ENCODE measurements at places on chromosomes 2 and 18.

GRCh38 chr2:29114946-29115609 is at the start of gene CLIP4:
Gene CLIP4 (plus strand): TSS chr2:29115415. CDS start chr2:29121389, 5,974 bp downstream.
- DNase-seq = peak; percentile 83

DNA sequence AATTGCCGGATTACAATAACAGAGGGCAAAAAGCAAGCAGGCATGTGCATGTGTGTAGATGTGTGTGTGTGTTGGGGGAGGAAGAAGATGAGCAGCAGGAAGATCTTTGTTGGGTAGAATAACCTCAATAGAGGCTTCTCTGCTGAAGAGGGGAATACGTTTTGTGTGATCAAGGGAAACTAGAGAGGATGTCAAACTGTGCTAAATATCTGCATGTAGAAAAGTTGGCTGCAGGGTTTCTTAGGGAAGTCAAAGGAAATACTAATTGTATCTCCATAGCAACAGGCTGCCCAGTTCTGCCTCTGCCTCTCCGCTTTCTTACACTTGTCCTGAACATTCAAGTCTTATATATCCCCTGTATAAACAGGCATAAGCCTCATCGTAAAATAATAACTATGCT is 190.1 kb upstream of the RND3 start:
- DNase-seq = no peak

DNA sequence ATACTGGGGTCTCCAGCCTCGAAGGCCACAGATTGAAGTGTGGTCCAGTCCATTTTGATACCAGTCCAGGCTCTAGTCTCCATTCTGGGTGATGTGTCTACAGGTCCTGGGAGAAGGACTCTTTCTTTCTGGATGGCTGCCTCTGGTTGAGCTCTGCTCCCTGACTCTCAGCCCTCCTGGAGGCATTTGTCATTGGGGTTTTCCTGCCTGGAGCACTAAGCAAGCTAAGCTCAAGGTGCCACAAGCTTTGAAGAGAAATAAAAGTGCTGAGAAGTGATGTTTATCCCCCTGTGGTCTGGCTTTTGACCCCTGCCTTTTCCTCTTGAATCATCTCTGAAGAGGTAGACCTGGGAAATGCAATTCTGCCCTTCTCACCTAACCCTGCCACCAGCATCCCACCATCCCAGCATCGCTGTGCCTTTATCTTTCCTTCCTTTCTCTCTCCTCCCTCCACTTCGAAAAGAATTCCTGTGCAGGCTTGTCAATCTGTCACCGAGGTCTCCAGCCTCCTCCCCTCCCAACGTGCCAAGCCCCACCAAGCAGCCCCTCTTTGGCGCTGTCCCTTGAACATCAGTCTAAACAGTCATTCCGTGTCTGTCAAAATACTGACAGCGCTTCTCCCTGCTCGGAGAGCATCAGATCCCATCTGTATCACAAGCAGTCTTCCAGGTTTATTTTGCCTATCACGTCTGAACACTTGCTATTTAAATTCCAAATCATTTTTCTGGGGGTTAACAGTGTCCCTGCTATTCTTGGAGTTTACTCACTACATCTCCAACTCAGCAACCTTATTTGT is 334.6 kb upstream of the SLC14A2 start:
- DNase-seq = no peak

DNA sequence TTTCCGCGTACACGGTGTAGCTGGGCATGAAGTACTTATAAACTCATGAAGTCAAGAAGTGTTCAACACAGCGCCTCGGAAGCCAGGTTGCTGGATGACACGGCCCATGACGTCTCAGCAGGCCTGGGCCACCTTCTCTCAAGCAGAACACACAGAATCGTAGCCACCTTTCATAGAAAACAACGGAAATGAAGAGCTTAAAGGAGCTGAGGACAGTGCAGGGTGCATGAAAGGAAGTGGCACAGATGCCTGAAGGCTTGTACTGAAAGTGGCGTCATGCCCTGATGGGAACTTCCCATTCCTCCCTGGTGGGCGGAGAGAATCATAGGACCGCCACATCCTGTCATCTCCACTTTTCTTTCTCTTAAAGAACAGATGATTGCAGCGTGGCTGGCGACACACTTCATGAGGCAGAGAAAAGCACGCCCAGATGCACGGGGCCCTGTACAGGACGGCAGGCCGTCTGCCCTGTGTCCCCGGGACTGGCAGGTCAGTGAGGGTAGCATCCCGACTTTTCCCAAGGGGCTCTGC is 31.1 kb downstream of the HDAC4 start:
- peak; percentile 73 for DNase-seq

- DNase-seq = no peak
These were observed 3.5 kb upstream of the NOSTRIN start for GRCh38 chr2:168798888-168799410.

DNA sequence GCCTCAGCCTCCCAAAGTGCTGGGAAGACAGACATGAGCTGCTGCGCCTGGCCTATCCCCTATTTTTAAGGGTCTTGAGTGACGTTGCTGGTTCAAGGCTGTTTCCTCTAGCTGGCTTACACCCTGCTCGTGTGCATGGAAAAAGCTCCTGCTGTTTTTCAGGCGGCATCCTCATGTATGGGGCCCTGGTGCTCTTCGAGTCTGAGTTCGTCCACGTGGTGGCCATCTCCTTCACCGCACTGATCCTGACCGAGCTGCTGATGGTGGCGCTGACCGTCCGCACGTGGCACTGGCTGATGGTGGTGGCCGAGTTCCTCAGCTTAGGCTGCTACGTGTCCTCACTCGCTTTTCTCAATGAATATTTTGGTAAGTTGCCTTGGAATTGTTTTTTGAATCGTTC is 22.0 kb upstream of the NFATC1 start:
- DNase-seq = peak; percentile 29

DNA sequence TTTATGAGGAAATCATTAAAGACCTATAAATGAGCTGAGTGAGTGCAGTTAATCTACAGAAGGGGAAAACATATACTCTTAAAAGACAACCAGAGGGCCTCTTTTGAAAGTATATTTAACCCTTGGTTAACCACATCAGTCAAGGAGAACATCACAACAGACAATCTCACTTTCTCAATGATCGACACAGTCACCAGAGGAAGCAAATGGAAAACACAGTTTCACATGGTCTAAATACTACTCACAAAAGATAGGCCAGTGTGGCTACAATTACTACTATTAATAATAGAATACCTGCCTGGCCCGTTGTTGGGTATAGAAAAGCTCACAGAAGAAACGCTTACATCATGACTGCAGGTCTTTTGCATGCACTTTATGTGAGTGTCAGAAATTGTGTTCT is 426.2 kb downstream of the NCKAP5 start:
- DNase-seq = no peak

DNA sequence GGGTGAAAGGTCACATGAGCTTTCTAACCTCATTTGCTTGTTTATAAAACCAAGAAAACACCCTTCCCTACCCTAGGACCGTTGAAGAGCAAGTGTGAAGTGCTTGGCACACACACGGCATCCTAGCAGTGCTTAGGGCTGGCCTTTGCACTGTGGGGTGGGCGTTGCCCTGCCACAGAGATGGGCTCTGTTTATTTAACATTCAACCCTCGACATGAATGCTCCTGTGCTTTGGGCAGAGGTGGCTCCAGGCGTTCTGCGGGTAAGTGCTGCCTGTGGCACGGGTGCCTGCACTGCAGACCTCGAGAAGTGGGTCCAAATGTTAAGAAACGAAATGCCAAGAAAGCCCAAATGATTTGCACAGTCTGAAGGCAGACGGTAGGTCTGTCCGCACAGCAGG is 170.1 kb downstream of the FHOD3 start:
- no peak for DNase-seq

DNA sequence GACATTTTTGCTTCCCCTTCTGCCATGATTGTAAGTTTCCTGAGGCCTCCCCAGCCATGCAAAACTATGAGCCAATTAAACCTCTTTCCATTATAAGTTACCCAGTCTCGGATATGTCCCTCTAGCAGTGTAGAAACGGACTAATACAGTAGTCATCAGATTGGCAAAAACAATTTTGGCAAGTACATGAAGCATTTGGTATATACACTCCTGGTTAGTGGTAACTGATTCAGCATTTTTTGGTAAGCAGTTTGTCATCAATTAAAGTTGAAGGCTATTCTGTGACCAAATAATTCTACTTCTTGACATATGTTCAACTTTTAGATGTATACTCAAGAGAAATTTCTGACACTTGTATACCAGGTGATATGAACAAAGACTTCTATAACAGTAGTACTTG is 190.5 kb upstream of the STON1 start:
- no peak for DNase-seq

GRCh38 chr2:222433332-222434173 is 9.2 kb downstream of the SGPP2 start:
- no peak for DNase-seq

DNA sequence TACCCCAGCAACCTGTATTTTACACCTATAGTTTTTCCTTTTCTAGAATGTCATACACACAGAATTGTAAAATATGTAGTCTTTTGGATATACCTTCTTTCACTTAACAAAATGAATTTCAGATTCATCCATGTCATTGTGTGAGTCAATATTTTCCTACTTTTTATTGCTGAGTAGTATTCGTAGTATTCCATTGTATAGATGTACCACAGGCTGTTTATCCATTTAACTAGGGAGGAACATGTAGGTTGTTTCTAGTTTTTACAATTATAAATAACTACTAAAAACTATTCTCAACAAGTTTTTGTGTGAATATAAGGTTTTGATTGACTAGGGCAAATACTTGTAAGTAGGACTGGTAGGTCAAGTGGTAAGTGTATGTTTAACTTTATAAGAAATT is 187.4 kb downstream of the ACOXL start:
- no peak for DNase-seq

GRCh38 chr2:205585449-205586383 is 96.6 kb upstream of the NRP2 start:
- DNase-seq = no peak

GRCh38 chr2:234816491-234816890 is 135.3 kb upstream of the SH3BP4 start:
- no peak for DNase-seq

DNA sequence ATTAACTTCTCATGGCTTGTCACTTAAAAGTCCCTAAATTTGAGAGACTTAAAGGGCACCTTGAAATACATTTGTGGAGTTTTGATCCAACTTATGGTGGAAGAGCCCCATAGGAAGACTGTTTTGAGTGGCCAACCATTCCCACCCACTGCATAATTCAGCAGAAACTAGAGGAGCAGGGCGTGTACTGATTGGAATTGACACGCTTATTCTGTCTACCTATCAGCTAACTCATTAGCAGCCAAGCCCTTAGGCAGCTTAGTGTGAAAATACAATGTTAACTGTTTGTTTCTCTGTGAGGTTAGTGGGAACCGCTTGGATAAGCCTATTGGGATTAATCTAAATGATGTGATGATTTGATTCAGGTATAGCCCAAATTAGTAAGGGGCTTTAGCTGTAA is 6.4 kb downstream of the LGALSL start:
- DNase-seq = no peak

- no peak for DNase-seq
These were observed 165.4 kb downstream of the KCNE4 start for GRCh38 chr2:223217373-223217772.

DNA sequence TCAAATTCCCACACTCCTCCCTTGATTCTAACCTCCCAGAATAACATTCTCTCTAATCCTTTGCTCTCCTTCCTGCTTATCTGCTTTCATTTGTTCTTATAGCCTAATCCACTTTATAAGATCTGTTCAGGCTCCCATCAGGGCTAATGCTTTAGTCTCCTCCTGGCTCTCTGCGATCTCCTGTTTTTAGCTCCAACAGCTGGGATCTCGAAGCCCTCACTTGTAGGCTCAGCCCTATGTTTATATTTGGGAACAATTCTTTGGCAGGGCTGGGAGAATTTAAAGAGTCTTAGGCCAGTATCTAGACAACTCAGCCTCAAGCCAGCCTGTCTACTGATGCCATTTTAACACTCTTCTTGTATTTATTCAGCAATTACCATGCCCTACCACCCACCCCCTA is 27.2 kb upstream of the RAPH1 start:
- no peak for DNase-seq

- DNase-seq = peak; percentile 80
These were observed at the start of gene SERPINE2 for GRCh38 chr2:224039080-224039769. Gene SERPINE2 (minus strand): TSS chr2:224039286. CDS start chr2:224001900, 37,386 bp downstream.

- no peak for DNase-seq
These were observed 57.3 kb downstream of the GULP1 start for GRCh38 chr2:188349019-188349418.

GRCh38 chr18:2337552-2338141 is 233.7 kb downstream of the METTL4 start:
- DNase-seq = peak; percentile 72

- peak; percentile 67 for DNase-seq
These were observed 3.9 kb downstream of the SKOR2 start for GRCh38 chr18:47247416-47248114.

DNA sequence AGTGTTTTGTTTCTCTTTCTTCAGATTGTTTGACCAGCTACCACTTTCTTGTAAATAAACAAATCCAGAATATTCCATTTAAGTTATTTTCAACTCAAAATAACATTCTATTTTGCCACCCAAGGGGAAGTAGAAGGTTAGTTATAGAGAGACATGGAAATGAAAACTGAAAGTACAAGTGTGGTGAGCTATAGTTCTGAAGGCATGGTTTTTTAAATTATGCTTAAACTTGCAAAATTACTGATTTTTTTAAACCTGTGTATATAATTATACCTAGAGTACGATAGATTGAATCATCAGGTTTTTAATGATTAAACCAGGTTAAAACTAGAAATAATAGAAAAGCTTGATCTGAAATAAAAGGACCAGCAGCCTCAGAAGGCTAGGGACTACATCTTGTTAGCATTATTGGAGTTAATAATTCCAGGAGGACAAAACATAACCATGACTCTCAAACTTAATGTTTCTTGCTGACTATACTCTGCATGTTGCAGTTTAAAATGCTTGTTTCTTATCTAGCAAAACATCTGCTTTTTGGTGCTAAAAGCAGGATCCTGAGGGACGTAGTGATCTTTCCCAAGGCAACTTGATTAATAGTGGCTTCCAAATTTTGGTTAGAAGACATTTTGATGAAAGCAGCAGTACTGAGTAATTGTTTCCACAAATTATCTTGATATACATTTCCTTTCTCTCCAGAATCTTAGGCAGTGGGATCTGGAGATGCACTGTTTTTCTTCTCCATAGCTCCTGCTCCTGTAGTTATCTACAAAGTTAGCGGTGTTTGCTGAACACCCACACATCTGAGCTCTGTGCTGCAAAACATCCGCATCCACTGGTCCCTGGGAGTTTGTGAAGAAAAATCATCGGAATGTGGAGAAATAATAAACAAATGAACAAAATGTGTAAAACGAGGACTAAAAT is 327.2 kb upstream of the PKDCC start:
- DNase-seq = no peak

DNA sequence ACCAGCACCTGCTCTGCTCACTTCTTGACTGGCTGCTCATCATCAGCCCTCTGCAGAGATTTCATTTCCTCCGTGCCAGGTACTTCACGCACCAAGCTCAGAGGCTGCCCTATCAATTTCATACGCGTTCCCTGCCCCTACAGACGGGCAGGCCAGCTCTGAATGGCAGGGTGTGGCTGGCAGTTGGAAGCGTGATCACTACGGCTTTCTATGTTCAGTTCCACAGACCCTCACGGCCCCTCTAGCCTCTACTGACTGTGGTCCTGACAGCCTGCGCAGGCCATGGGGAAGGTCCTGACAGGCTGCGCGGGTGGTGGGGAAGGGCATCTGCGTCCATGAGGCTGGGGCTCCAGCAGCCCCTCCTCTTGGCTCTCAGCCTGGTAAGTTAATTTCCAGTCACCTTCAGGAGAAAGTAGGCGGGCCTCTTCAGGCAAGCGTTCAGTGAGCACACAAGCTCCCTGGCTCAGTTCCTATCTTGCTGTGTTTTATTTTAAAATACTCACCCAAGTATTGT is 154.8 kb downstream of the ZNF236 start:
- DNase-seq = peak; percentile 20

GRCh38 chr2:223054193-223054781 is 2.3 kb downstream of the KCNE4 start:
- DNase-seq = no peak

- DNase-seq = no peak
These were observed 56.9 kb upstream of the CCDC141 start for GRCh38 chr2:179106676-179107428.

Data from activated CD8-positive, alpha-beta memory T cell treated with anti-CD3 and anti-CD28 coated beads, Interleukin-2, amount 50 U/mL, for 48 hours (primary cell).